ENCODE measurements at places on chromosomes 2 and 18.
A peak's percentile ranks its signal among the peaks of the same experiment; 100 is the strongest.

DNA sequence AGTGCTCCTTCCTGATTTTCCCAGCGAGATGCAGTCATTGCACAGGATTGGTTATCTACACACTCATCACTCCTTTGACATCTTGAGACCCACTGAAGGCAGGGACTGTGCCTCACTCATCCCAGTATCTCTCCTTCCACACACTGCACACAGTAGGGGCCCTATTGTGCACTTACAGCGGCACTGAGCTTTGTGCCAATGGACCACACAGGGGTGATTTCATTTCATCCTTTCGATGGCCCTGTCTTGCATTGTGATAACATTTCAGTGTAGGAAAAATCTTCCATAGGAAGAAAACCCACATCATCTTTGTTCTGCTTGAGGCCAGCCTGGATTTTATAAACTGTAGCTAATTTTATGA, 11.0 kb upstream of the LRRFIP1 start:
- H3K36me3 ChIP-seq = no peaks in the 10 kb centered on the region
- H3K27me3 ChIP-seq = no peaks in the 10 kb centered on the region
- peaks cover 30% of the 10 kb centered on the region for H3K4me1 ChIP-seq
- H3K4me3 ChIP-seq = no peak overlapping the region
- no peak overlapping the region for H3K27ac ChIP-seq

GRCh38 chr2:44107086-44107740, 61.5 kb upstream of the PPM1B start:
- H3K4me1 ChIP-seq = peaks cover 9% of the 10 kb centered on the region
- no peak overlapping the region for H3K4me3 ChIP-seq
- no peaks in the 10 kb centered on the region for H3K36me3 ChIP-seq
- H3K27me3 ChIP-seq = no peaks in the 10 kb centered on the region
- H3K27ac ChIP-seq = no peak overlapping the region
- no peak for DNase-seq

DNA sequence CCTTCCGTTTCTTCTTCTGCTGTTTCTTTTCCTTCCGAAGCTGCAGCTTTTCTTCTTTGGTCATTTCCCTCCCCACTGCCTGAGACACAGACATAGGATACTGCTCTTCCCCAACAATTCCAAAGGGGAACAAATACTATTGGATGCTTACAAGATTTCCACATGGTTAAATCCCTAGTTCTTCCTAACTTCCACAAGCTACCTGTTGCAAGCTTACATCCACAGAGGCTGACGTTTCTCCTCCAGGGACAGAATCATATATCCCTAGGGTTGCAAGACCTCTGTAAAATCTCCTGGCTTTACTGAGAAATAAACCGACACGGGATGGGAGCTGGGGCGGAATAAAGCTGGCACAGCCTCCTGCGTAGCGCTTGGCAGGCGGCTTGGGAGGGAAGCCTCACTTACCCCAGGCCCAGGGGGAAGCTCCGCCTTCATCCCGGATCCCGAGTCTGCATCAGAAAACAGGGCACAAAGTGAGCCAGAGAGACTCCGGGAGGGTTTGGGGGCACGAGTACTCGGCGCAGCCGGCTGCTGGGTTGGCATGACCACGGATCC, 590 bp downstream of the EIF2B4 start:
- H3K36me3 ChIP-seq = peaks cover 27% of the 10 kb centered on the region
- DNase-seq = no peak

GRCh38 chr2:48269117-48269822, 260.7 kb upstream of the STON1 start:
- H3K36me3 ChIP-seq = no peaks in the 10 kb centered on the region
- no peak overlapping the region for H3K27ac ChIP-seq
- peaks cover 1% of the 10 kb centered on the region for H3K4me1 ChIP-seq
- H3K27me3 ChIP-seq = no peaks in the 10 kb centered on the region
- no peak for DNase-seq
- no peak overlapping the region for H3K4me3 ChIP-seq

DNA sequence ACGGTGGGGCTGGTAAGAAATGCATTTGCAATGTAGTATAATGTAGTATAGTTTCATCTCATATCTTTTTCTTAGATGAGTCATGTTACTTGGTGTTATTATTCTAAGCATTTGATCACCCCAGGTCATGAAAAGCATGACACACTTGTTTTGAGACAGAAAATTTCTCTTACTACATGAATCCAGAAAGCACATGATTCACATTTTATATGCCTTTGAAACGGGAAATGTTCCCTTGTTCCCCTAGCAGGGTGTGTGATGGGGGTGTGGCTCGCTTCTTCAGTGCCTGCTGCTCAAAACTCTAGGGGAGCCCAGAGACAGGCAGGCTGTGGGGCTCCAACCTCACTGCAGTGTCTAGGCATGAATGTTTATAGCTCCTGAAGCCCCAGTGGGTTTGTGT, 116.0 kb upstream of the RAB27B start:
- peaks cover 7% of the 10 kb centered on the region for H3K27me3 ChIP-seq
- peak; percentile 38 for DNase-seq
- H3K4me3 ChIP-seq = no peak overlapping the region
- H3K4me1 ChIP-seq = peaks cover 26% of the 10 kb centered on the region
- no peak overlapping the region for H3K27ac ChIP-seq
- no peaks in the 10 kb centered on the region for H3K36me3 ChIP-seq

- no peak overlapping the region for H3K4me3 ChIP-seq
- H3K36me3 ChIP-seq = no peaks in the 10 kb centered on the region
- no peak for DNase-seq
- H3K4me1 ChIP-seq = no peaks in the 10 kb centered on the region
- no peak overlapping the region for H3K27ac ChIP-seq
Observed at GRCh38 chr2:138147796-138148195, 183.5 kb downstream of the HNMT start.

GRCh38 chr2:45851576-45852304, 200.3 kb downstream of the PRKCE start:
- peaks cover 6% of the 10 kb centered on the region for H3K36me3 ChIP-seq
- no peaks in the 10 kb centered on the region for H3K27me3 ChIP-seq
- DNase-seq = no peak
- no peak overlapping the region for H3K27ac ChIP-seq

GRCh38 chr2:207162316-207162715, 3.4 kb downstream of the KLF7 start:
- H3K36me3 ChIP-seq = peaks cover 9% of the 10 kb centered on the region
- no peak overlapping the region for H3K27ac ChIP-seq
- peaks cover 58% of the 10 kb centered on the region for H3K4me1 ChIP-seq
- H3K27me3 ChIP-seq = no peaks in the 10 kb centered on the region

DNA sequence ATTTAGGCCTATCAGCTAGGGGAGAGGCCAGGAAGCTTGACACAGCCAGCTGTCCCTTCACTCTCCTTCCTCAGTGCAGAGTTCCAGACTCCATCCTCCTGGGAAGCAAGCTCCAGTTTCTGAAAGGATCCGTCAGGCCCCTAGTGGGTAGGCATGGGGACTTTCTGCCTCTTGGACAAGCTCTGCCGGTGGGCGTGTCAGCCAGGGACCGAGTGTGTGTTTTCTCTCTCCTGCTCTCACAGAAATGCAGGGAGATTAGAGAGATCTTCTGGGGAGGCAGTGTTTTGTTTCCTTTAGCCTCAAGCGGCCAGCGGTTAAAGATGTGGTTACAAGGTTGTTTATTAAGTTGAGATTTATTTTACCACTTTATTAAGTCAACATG, 29.9 kb upstream of the OTOS start:
- peaks cover 3% of the 10 kb centered on the region for H3K4me1 ChIP-seq
- no peak overlapping the region for H3K27ac ChIP-seq
- H3K27me3 ChIP-seq = peaks cover 9% of the 10 kb centered on the region
- H3K36me3 ChIP-seq = no peaks in the 10 kb centered on the region
- no peak for DNase-seq

GRCh38 chr2:59000796-59001195, 759.7 kb upstream of the FANCL start:
- H3K4me1 ChIP-seq = no peaks in the 10 kb centered on the region
- DNase-seq = no peak
- H3K36me3 ChIP-seq = no peaks in the 10 kb centered on the region
- H3K27ac ChIP-seq = no peak overlapping the region
- H3K27me3 ChIP-seq = no peaks in the 10 kb centered on the region

DNA sequence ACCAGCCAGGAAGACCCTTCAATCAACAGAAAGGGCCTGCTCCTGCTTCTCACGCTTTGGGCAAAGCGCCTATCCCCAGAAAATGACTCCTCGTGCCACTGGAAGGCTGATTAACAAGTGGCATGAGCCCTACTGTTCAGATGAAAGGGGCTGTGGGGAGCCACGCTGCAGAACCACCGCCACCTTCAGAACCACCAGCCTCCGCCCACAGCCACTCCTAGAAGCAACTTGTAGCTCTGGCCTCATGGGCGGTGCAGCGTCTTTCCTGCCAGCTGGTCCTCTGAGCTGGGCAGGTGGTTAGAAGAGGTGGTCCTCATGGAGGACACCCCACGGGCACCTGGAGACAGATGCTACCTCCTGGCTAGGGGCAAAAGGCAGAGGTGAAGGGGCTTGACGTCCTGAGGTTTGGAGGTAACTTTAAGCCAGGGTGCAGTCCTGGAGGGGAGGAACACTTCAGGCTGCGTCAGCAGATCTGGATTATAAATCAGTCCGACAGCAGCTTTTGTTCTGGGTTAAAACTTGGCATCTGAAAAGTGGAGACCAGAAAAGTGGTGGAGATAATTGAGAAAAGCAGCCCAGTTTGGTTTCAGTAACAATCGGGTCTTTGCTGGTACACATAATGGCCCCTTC, 861 bp upstream of the SEMA4C start:
- peaks cover 6% of the 10 kb centered on the region for H3K27me3 ChIP-seq
- H3K4me3 ChIP-seq = peak overlapping the region; percentile 62
- H3K27ac ChIP-seq = no peak overlapping the region
- peak; percentile 47 for DNase-seq
- peaks cover 56% of the 10 kb centered on the region for H3K4me1 ChIP-seq

DNA sequence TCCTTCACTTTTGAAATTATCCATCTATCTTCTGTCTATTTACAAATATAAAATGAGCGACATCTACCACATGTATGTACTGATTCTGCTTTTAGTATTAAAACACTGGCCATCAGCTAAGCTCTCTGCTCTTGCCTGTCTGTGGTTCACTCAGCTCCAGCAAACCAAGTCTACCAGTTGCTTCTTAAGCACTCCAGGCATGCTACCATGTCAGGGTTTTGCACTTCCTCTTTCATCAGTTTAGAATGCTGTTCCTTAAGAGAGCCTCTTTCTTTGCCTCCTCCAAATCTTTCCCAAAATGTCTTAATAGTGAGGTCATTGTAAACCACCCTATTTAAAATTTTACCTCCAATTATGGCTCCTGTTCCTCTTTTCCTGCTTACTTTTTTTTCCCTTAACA, 59.5 kb downstream of the SCN3A start:
- H3K36me3 ChIP-seq = no peaks in the 10 kb centered on the region
- H3K27ac ChIP-seq = no peak overlapping the region
- DNase-seq = no peak
- H3K4me1 ChIP-seq = no peaks in the 10 kb centered on the region

- peaks cover 3% of the 10 kb centered on the region for H3K36me3 ChIP-seq
- peak overlapping the region; percentile 100 for H3K4me3 ChIP-seq
- peak overlapping the region; percentile 100 for H3K27ac ChIP-seq
- H3K4me1 ChIP-seq = peaks cover 27% of the 10 kb centered on the region
Observed at GRCh38 chr18:11849841-11850634, 1.2 kb upstream of the CHMP1B start.

DNA sequence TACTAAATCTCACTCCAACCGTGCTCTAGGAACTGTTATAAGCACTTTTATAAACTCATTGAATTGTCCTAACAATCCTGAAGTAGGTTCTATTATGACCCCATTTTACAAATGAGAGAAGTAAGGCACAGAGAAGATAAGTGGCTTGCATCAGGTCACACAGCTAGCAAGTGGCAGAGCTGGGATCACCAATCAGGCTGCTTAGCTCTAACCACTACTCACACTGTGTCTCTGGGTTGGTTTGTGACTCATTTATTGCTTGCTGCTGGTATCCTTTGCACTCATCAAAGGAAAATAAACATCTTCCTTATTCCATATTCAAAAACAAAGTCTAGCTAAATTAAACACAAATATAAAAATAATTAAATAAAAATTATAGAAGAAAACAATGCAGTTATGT, 42.5 kb upstream of the IL1R2 start:
- peak; percentile 29 for DNase-seq
- no peak overlapping the region for H3K4me3 ChIP-seq
- H3K36me3 ChIP-seq = peaks cover 1% of the 10 kb centered on the region
- peaks cover 8% of the 10 kb centered on the region for H3K4me1 ChIP-seq
- peaks cover 2% of the 10 kb centered on the region for H3K27me3 ChIP-seq
- no peak overlapping the region for H3K27ac ChIP-seq

DNA sequence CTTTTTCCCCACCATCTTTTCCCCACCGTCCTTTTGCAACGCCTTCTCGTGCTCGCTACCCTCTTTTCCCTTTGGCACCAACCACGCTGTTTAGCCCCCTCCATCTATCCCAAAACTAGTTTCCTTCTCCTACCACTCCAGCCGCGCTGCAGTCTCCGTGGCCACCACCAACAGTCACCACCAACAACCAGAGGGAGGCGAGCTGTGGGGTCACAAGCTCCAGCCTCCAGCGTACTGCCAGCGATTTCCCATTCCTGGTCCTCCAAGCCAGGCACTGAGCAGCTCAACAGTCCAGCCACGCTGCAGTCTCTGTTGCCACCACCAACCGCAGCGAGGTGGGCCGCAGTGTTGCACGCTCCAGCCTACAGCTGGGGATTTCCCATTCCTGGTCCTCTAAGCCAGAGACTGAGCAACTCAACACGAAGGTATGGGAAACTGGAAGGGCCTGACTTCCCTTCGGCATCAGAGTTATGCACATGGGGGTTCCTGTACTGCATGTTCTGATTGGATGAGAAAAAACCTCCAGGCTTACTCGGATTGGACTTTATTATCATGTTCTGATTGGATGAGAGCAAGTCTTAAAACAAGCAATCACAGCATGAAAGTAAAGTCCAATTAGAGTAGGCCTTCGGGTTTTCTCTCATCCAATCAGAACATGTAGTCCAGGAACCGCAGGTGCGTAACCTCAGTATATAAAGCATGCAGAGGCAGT, 42.3 kb upstream of the IMP4 start:
- H3K4me1 ChIP-seq = no peaks in the 10 kb centered on the region
- DNase-seq = no peak
- peaks cover 24% of the 10 kb centered on the region for H3K27me3 ChIP-seq
- no peak overlapping the region for H3K4me3 ChIP-seq
- H3K27ac ChIP-seq = no peak overlapping the region

DNA sequence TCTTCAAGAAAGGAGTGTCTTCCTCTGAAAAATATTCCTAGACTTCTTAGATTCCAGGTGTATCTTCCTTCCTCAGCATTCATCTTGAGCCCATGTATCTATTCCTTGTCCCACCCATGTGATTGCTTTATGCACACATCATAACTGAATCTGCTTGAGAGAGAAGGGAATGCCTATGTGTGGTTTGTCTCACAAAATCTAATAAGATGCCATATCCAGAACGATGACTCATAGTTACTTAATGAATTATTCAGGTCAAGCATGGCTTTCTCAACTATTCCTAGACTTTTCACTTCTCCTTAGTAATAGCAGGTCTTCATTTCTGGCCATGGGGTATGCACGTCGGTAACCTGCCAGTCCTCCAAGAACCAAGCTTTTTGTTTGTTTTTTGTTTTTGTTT, 121.8 kb downstream of the SETBP1 start:
- H3K27me3 ChIP-seq = peaks cover 14% of the 10 kb centered on the region
- H3K27ac ChIP-seq = no peak overlapping the region
- no peak for DNase-seq
- H3K4me1 ChIP-seq = peaks cover 44% of the 10 kb centered on the region

GRCh38 chr18:267380-267687, 513 bp downstream of the THOC1 start:
- peaks cover 27% of the 10 kb centered on the region for H3K36me3 ChIP-seq
- peak overlapping the region; percentile 99 for H3K27ac ChIP-seq
- H3K4me3 ChIP-seq = peak overlapping the region; percentile 95
- H3K27me3 ChIP-seq = no peaks in the 10 kb centered on the region
- DNase-seq = no peak

Data from activated naive CD4-positive, alpha-beta T cell treated with anti-CD3 and anti-CD28 coated beads for 36 hours (primary cell).